ENCODE measurements at places on chromosomes 12 and 14.

DNA sequence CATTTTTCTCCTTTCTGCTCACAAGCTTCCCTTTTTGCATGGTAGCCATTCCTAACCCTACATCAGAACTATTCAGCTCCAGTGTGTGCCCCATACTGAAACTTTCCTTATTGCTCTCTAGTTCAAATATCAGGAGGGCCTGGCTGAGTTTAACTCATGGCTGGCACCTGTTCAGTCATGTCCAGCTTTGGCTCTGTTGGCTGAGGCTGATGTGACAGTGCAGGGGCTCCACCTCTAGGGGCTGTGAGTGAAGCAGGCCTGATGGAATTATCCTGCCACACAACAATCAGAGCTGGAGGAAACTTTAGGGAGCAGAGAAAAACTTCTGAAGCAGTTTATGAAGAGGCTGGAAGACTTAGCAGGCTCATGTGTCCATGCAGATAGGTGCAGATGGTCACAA, 8.5 kb downstream of the COQ6 start:
- no peak for DNase-seq

DNA sequence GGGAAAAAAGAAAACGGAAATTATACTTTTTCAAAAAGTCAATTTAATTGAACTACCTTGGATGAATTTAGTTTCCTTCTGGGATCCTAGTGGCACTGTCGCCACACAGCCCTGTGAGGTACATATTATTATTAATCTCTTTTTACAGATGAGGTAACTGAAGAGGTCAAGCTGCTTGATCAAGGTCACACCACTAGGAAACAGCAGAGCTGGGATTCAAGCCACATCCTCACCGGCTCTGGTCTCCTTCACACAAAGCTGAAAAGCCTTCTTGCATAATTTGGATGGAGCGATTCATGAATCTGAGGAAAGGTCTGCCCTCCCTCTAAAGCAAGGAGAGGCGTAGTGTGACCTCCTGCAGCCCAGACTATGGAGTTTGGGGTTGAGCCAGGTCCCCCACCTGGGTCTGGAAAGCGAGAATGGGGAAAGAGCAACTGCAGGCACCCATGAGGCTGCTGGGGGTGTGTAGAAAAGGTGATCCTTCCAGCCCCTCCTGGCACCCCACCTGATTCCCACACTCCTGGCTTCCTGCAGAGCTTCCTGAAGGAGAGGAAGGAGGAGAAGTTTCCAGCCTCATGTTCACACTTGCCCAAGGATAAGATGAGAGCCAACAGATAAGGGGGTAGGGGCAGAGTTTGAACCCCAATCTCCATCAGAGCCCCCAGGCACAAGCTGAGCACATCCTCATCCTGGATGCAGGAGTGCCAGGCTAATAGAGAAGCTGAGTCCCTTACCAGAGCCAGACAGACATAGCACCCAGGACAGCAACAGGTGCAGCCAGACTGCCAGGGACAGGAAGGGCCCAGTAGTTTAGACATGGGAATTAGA, 3.9 kb upstream of the KRT79 start:
- no peak for DNase-seq

- no peak for DNase-seq
Measured at GRCh38 chr14:53231171-53231570, 78.0 kb upstream of the DDHD1 start.

GRCh38 chr12:48489012-48489411, 6.7 kb downstream of the C12orf54 start:
- no peak for DNase-seq

DNA sequence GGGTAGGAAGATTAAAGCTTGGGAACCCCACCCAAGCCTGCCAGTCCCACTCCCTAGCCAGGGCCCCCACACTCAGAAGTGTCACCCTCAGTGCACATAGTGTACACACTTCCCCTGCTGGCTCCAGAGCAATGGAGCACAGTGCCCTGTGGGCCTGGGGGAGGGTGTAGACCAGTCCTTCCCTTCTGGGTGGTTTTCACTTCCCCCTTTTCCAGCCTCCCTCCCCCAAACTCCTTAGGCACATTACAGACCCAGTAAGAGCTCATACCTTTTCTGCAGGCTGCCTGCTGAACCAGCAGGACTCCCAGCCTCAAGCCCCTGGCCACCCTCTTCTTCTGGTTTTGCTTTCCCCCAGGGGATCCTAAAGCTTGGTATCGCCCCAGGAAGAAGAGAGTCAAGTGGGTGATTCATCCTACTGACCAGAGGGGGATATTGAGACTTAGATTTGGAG, at the start of gene ZNF385A:
TSS of gene ZNF385A (minus strand) at position 143 of the 451 bp plus-strand sequence. CDS start 219 bp downstream, outside the sequence.
- DNase-seq, result peak; percentile 63

DNA sequence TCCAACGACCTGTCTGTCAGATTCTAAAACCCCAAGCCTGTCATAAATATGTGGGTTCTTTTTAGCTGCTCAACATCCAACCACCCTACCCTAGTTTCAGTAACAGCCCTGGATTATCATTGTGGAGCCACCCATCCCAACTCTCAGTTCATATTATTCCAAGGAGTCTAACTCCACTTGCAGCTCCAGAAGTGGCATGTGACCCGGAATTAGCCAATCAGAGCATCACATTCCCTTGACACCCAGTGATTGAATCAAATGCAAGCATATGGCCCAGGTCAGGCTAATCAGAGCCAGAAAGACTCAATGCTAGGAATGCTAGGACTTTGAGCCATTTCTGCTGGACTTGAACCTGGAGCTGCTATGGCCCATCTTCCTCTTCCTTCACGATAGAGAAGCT, 17.1 kb upstream of the HSP90B1 start:
- DNase-seq, result no peak

Data from globus pallidus (tissue), 1 donor.